ENCODE measurements at places on chromosomes 5 and 9. TPM values are rescaled to one million over a fixed set of nuclear protein-coding genes. Genes with fewer than 3 reads are reported as not detected.

GRCh38 chr5:159449925-159450324 lies 119.6 kb upstream of the IL12B start:
- no peak for DNase-seq

DNA sequence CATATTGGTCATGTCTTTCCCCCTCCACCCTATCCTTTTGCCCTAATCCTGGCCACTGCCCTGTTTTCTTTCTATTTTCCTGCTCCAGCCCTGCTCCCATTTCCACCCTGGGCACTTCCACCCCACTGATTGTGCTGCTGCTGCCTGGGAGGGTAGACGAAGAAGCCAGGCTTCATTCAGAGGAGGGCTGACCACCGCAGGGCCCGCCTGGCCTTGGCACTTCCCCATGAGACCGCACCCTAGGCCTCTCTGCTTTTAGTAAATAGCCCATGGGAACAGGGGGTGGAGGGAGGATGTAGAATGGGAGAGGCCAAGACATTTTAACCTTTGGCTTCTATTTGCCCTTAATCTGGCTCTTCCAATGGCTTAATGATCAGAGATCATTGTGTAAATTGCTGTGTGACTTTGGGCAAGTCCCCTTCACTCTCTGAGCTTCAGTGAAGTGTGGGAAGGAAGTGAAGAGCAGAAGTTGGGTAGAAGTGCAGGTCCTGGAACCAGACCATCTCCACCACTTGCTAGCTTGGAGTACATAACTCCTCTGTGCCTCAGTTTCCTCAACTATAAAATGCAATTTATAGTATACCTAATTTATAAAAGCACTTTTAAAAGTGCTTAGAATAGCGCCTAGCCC lies 13.6 kb upstream of the GPX3 start:
- DNase-seq: no peak

- no peak for DNase-seq
Observed at GRCh38 chr5:67333171-67333570, 136.6 kb upstream of the CD180 start.

DNA sequence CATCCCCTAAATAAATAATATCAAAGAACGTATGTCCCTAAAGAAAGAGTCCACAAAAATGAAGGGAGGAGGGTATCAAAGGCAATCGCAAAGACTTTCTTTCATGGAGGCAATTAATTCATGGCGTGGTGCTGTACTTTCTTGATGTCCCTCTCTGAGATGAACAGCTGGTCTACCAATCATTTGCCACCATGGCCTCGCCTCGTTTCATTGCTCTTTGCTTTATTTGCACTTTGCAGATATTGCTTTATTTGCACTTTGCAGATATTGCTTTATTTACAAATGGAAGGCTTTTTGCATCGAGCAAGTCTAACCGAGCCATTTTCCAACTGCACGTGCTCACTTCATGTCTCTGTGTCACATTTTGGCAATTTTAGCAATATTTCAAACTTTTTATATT lies 104.0 kb upstream of the PTCH1 start:
- DNase-seq: no peak

DNA sequence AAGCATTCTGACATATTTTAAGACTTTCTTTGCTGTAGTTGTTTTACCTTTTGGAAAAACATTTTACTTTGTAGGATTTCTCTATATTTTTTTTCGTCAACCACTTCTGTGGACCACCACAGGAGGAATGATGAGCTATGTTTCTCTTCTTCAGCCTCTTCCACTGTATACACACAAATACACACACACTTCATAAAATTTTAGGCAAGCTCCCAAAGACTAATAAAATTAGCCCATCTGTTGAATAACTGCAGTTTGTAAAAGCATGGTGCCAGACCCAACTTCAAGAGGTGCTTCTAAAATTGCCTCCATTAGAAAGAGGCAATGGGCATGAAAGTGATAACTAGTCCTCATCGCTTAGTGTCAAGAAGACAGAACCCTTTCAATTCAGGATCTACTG lies 4.1 kb upstream of the CEP120 start:
- no peak for DNase-seq

DNA sequence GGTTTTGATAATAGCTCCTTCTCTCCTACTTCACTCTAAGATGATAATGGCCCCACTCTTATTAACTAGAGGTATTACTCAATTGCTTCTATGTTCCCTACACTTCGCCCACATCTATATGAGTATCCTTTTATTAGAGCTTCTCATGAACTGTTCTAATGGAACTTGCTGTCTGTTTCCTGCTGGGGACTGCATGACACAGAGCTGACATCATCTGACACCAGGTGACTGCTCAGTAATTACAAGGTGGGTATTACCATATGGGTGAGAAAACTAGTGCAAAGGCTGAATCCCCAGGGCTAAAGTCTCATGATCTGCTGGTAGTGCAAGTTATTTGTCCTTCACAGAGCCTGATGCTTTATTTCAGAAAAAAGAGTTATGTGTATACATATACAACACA lies 146.2 kb upstream of the PLCXD3 start:
- no peak for DNase-seq

DNA sequence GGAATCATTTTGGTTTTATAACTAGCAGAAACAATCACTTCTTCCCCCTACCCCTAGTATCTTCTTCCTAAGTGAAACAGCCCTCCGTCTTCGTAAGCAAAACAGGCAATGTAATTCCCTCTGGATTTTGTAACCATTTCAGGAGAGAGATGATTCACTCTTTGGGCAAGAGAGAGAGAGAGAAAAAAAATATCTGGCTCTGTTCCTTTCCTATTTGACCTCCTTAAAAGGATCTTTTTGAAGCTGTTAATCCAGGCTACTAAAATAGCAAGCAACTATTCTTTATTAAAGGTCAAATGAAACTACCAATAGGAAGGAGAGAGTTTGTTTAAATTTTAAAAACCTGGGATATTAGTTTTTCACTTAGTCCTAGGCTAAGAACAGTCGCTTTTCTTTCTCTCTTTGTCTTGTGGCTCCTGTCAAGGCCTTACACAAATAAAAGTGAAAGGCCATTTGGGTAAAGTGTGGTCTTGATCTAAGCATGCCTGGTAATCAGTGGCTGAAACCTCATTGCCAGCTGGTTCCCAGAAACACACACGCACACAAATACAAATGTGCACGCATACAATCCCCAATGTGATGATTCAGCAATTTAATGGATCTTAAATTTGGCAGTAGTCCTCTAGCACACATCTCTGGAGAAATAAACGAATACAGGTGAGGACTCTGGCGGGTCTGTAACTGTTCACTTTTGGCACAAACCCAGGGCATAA lies 70.2 kb downstream of the PRUNE2 start:
- no peak for DNase-seq

DNA sequence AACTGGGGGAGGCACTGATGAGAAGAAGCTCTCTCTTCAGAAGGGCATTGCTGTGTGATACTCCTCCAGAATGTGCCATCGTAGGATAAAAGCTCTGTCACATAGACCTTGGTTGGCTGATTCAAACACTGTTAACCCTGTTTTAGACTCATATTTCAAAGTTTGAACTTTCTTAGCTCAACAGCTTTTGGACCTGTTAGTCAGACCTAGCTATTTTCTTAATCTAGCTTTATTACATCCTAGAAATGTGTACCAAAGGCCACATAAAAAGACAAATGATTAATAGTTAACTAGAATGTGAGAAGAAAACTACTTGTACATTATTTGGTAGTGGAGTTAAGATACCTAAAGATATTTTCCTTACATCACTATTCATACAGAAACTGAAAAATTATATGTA lies 4.3 kb downstream of the RHOBTB3 start:
- DNase-seq: no peak

DNA sequence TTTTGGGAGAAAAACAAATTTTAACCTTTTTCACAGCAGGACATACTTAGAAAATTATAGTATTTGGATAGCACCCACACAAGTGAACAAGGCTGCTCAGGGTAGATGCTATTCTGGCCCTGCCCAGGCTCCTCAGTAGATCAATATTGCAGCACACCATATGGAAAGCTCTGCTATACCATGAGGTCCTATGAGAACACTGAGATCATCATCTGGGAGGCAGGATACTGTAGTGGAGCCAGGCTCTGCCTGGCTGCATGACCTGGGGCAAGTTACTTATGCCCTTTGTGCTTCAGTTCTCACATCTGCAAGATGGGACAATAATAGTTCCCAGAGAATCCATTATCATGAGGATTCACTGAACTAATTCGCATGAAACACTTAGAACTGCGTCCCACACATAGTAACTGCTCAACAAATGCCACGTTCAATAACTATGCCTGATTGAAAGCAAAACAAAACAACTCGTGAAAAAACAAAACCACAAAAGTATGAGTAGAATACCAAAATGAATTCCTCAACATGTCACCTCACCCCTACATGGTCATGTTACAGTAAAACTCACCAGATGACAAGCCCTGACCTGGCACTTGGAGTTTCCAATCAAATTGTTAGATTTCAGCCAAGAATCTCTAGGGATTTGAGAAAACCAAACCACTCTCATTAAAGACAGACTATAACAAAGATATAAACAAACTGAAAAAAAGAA lies 31.9 kb downstream of the ARSB start:
- no peak for DNase-seq

GRCh38 chr9:93576258-93577077 lies at the start of gene PHF2:
PHF2 (plus strand) TSS chr9:93576584; CDS start chr9:93576774, 190 bp downstream.
- DNase-seq: no peak

DNA sequence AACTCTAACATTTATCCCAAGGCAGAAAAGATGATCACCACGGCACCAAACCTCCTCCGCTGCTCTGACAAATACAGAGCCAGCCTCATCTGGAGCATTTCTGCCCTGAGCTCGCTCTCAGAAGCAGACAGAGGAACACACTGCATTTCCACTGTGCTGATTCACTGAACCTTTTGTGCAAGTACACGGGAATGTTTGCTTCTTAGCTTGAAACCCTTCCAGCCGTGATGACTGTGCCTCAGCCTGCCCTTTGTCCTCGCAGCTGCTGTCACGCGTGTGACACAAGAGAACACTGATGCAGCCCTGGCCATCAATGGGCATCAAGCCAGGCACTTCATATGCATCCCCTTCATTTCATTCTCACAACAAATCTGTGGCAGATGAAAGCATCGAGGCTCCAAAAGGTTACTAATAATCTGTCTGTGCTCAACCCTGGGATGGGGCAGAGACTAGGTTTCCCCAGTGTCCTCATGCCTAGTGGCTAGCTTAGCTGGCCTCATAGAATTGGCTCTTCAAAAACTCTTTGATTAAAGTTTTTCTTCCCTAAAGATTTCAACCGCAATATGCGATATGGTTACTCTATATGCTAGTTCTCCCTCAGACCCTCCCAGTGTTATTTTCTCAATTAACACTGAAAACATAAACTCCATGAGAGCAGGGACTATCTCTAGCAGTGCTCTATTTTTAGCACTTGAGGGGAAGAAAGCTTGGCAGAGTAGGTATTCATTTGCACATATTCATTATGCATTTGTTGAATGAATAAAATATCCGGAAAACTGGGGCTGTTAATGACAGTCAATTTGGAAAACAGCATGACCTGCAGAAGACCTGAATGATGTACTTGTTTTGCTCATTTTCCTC lies 7.3 kb downstream of the CDC14B start:
- DNase-seq: no peak

GRCh38 chr9:108838017-108838416 lies 17.8 kb downstream of the ACTL7B start:
- DNase-seq: no peak

GRCh38 chr5:150641006-150641570 lies 628 bp downstream of the SYNPO start:
- DNase-seq: no peak

GRCh38 chr5:127406326-127407121 lies 110.9 kb upstream of the PRRC1 start:
- no peak for DNase-seq

DNA sequence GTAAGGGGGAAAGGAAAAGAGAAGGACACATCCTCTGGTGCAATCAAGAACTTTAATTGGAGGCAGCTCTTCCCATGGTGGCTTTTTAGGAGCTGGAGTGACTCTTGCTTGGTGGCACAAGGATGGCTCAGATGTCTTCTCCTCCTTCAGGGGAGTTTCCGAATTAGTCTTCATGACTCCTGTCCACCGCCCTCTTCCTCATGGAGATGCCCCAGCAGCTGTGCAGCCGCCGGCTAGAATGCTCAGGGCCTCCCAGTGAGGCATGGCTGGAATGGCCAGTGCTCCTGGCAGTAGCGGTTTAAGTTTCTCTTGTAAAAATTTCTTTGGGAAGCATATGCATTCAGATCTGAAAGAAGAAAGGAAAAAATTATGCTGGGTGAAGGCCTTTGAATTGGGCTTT lies 8.8 kb upstream of the TEX53 start:
- DNase-seq: no peak

- DNase-seq: no peak
Observed at GRCh38 chr5:91103353-91104061, 279.6 kb downstream of the ARRDC3 start.

The PLAC8L1 gene
- 0.38 TPM for polyA plus RNA-seq

The MEGF10 gene
- 0.92 TPM for polyA plus RNA-seq

The ZDHHC11B gene
- polyA plus RNA-seq: 3.9 TPM

The FSTL4 gene
- 0.99 TPM for polyA plus RNA-seq

The ZNF474 gene
- polyA plus RNA-seq: 0.55 TPM

The SLC28A3 gene
- 0.09 TPM for polyA plus RNA-seq

The INSL6 gene
- 0.53 TPM for polyA plus RNA-seq

The PRR7 gene
- 1.9 TPM for polyA plus RNA-seq

All from left renal cortex interstitium (tissue), 4 donors.